ENCODE measurements at places on chromosomes 4 and X.

- DNase-seq, result no peak
These were observed 42.0 kb downstream of the SGMS2 start for GRCh38 chr4:107866726-107867125.

GRCh38 chr4:89070041-89070440, 13.1 kb upstream of the FAM13A start:
- DNase-seq, result no peak

DNA sequence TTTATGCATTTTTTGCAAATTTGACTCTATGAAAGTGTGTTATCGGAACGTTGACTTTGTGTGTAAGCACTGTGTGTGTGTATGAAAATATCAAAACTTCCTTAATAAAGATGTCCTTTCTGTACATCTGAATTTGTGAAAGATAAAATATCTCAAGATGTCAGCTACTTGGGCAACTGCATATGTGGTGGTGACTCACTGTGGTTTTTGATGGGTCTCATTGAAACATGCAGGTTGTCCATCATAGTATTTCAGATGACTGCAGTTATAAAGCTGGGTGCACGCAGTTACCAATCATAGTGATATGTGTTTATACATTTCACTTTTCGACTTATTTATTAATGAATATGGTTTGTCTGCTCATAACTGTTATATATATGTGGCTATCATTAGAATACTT, 19.7 kb upstream of the BBS12 start:
- DNase-seq, result no peak

DNA sequence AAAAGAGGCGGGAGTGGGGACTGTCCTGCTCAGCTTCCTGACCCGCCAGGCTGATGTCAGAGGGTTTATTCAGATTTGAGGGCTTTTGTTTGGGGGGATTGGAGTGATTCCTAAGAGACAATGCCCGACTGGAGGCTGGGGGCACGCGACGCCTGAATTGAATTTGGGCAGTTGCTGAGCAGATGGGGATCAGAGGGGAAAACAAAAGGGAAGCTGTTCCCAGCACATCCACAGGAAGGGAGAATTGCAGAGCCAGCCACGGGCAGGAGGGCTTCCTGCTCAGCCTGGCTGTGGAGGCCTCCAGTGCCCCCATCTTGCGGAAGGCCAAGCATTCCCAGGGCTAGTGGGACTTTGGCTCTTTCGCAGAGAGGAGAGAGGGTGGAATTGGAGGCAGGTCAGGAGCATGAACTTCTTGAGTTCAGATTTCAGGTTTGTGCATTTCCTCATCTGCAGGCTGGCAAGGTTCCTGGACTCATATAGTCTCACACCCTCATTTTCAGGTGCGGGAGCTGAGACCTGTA, 162.8 kb downstream of the NHS start:
- no peak for DNase-seq

GRCh38 chr4:113823291-113823659, 61.7 kb upstream of the CAMK2D start:
- DNase-seq, result no peak

- DNase-seq, result no peak
These were observed 509.3 kb downstream of the CENPC start for GRCh38 chr4:67035986-67036385.

DNA sequence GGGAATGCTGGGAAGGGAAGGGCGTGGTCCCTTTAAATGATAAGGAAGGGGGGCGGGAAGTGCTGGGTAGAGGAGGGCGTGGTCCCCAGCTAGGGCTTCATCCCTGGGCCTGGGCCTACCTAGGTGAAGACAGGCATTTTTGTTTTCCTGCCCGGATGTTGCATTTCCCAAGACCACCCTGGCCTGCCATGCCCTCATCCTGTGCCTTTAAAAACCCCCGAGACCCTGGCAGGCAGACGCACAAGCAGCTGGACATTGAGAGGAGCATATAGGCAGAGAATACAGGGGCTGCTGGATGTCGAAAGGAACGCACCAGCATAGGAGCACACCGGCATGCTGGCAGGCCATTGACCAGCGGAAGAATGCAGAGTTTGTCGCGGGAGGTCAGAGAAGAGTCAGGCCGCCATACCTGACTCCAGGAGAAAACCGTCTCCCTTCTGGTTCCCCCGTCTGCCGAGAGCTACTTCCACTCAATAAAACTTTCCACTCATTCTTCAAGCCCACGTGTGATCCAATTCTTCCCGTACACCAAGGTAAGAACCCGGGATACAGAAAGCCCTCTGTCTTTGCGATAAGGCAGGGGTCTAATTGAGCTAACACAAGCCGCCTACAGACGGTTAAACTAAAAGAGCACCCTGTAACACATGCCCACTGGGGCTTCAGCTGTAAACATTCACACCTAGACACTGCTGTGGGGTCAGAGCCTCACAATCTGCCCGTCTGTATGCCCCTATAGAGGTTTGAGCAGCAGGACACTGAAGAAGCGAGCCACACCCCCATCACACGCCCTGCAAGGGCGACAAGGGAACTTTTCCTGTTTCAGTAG, 2.9 kb upstream of the AGA start:
- no peak for DNase-seq
